Stimulated activated CD4-positive, alpha-beta T cell treated with anti-CD3 and anti-CD28 coated beads, Interleukin-12 subunit alpha, Interleukin-12 subunit beta, amount 100 ng/mL, for 48 hours (primary cell): ENCODE measurements at places on chromosomes 6 and 20.

GRCh38 chr20:48930035-48930434 lies 8.5 kb downstream of the ARFGEF2 start:
- DNase-seq, result no peak

DNA sequence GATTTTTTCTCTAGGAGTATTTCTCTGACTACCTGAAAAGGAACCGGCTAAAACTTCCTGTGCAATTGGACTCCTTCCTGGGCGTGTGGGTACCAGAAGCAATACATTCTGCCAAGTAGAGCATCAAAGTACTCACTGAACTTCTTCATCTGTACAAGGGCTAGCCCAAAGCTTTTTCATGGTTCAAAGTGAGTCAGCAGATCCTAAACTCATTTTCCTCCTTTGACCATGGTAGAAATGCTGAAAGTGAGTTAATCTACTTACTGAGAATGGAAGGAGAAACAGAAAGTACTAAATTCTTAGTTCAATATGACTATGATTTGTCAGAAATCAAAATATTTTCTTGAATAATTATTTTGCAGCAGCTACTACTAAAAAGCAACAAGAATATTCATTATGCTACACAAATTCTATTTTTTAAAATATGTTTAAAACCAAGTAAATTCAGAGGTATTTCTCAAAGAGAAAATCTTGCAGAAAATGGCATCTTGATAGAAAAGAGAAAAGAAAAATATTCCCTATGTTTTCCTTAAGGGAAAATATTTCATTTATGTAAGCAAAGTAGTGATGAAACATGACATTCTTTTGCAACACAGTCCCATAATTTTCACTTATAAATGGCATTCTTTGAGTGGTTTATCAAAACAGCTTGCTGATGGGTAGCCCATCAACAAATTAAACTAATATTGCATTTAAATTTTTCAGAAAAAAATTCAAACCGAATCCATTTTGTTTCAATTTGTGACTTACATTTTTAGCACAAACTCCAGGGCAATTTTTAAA lies 3.7 kb upstream of the BEND6 start:
- DNase-seq, result no peak

GRCh38 chr6:95087394-95088097 lies 489.8 kb upstream of the MANEA start:
- no peak for DNase-seq

DNA sequence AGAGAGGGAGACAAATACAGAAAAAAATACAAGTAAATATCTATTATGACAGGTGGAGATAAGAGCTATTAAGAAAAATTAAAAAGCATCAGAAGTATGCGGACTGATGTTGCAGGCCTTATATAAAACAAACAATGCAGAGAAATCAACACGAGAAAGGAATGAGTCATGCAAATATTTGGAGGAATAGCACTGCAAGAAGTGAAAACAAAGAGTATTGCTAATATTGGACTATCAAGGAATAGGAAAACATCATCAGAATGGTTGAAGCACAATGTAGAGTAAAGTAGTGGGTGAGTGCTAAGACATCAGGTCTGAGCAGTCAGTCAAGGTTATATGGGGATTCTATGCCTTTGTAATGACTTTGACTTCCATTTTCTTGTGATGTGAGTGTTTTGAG lies 657.5 kb upstream of the GJE1 start:
- DNase-seq, result no peak

DNA sequence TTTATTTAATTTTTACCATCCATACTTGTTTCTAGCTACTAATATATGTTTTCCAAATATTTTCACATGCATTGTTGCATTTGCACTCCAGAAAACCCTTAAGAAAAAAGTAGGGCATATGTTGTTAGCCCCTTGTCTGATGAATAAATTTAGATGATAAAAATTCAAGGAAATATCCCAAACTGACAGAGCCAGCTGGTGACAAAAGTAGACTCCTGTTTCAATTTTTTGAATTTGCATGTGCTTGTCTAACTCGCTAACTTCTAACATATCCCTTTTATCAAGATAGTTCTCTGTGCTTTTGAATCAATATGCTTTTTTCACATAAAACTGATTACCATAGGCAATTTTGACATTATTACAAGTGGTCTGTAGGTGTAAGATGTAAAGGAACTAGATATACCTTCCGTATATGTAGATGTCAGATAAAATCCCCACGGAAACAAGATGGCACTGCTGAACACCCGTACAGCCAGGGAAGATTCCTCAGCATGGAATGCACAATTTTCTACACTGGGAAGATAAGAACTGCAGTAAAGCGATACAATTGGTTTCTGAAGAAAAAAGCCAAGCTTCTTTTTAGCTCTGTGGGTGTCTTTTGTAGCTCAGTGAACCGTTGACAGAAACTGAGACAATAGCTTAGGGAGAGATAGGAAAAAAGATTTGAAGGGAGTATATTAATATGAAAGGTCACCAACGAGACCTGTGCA lies 437.6 kb upstream of the RNF217 start:
- no peak for DNase-seq

DNA sequence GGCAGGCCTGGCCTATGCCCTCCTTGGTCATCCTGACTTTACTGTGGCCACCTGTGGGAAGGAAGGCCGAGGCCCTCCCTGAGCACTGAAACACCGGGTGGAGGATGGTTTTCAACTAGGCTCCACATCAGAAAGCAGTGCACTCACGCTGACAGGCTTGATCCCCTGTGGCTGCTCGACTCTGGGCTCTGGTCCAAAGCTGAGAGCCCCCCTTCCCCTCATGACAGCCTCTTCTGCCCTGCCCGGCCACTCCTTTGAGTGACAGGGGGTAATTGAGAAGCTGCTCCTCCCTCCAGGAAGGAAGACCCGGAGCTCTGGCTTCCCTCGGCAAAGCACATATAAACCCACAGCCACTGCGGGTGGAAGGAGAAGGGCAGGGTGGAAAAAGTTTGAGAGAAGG lies 43.6 kb downstream of the MUC22 start:
- DNase-seq, result no peak

DNA sequence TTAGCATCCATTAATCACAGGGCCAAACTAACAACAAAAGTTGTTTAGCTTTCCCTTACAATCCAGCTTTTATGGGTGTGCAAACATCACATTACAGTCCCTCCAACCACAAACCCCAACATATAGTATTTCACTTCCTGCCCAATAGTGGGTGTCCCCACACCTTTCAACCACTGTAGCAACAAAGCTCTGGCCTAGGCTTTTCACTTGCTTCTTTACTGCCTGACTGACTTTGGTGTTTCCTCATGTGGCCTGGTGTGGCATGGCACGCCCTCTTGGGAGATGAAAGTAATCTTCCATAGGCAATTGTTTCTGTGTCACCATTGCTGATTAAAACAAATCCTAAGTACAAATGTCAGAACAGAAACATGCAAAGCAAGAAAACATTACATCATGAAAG lies 46.3 kb downstream of the MCM8 start:
- DNase-seq, result no peak

DNA sequence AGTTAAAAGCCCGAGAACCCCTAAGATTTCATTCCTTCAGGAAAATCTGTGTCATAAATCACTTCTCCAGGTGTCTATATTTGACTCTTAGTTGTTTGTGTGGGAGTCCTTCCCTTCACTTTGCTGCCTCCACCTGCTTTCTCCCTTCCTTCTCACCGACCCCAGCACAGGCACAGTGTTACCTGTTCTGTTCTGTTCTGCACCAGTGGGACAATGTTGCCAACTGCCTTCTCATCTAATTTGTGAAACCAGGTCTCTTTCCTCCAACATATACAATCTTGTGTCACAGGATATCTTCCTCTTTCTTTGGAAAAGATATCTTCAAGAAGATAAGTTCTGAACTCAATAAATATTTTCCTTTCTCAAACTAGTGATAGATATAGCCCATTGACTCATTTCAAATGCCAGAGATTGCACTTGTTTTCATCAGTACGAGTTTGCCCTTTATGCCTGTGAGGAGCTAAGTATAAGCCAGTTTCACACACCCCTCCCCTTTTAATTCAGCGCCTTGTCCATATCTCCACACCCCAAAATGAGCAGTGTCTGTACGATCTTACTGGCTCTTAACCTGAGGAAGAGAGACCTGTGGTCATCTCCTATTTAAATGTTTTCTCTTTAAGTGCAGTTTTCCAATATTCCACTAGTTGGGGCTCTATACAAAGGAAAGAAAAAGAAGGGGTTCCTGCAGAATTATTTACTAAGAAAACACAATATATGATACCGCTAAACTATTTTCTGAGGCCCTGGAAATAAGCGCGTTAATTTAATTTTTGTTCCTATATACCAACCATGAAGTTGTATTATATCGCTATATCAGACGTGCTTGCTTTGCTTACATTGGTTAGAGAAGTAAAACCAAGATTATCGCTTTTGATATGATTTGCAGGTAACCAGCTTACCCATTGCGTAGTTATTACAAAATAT lies 81.6 kb upstream of the PREP start:
- no peak for DNase-seq

- no peak for DNase-seq
These were observed 3.2 kb downstream of the DEF6 start for GRCh38 chr6:35300848-35301247.

GRCh38 chr6:141056945-141057625 lies 1075.6 kb upstream of the GJE1 start:
- no peak for DNase-seq

DNA sequence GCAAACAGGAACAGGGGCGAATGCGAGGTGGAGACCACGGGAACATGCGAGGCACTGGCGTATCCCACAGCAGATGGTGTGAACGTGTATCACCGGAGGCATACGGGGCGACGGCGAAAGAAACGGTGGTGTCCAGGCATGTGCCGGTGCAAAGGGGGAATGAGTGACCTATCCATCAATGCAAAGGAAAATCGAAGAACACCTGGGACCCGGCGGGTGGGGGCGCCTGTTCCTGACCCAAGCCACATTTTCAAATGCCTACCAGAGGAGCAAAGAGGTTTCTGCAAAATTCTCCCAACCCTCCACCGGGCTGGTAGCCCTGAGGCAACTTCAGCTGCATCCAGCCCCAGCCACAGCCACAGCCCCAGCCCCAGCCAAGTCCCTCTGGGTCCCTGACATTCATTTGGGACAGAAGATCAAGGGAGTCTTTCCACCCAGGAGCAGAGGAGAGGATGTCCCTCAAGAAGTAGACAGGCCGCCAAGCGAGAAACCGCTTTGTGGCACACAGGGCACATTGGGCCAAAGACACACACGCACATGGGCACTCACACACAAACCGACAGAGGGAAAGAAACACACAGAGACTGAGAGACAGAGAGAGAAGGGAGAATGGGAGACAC lies 164.0 kb upstream of the ZNF337 start:
- no peak for DNase-seq

DNA sequence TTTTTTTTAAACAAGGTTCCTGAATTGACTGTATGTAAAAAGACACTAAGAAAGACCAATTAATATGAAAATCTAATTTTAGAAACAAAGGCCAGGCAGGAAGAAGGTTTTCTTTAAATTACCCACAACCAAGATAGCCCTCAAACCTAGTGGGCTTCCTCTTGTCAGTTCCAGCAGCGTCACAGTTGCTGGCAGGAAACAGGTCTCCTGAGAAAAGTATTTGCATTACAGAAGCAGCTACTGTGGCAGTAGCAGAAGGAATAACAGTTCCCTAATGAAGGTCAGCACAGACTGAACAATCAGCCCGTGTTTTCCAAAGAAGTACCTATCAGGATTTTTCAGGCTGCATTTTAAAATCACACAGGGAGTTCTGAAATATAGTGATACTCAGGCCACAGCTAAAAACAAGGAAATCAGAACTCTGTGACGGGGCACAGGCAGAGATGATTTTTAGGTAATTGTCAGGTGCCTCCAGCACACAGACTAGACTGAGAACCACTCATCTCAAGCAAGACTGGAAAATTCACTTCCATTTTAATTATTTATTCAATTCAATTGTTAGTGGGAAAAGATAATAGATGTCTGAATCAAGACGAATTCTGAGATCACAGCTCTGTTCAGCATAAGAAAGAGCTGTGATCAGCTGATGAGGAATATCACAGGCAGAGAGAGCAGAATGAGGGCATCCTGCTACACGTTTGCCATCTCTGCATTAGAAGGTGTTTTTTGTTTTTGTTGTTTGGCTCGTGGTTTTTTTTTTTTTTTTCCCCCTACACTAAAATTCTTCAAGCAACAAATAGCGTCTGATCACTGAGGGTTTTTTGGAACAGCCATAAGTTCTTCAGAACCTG lies 230.5 kb upstream of the KHDRBS2 start:
- DNase-seq, result no peak

DNA sequence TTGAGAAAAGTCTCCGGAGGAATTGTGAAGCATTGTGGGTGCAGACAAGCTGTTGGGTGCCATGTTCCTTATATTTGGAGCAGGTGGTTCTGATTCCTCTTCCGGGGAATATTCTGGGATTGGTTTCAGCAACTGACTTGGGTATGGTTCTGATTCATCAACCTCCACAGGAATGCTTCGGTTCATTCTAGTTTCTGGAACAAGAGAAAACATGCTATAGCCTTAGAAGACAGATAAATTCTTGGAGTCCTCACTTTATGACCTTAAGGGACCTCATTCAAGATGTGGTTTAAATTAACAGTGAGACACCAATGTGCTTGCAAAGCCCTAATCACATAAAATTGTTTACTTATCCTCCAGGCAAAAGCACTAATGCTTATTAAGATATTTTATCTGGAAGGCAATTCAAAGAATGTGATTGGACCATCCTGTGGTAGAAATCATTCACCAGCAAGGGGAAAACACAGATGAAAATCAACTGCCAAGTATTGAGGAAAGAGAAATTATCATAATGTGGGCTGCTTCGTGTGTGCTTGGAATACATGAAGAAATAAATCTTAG lies 13.7 kb downstream of the TRAF3IP2 start:
- no peak for DNase-seq

GRCh38 chr6:14804785-14805210 lies 441.1 kb upstream of the JARID2 start:
- no peak for DNase-seq

DNA sequence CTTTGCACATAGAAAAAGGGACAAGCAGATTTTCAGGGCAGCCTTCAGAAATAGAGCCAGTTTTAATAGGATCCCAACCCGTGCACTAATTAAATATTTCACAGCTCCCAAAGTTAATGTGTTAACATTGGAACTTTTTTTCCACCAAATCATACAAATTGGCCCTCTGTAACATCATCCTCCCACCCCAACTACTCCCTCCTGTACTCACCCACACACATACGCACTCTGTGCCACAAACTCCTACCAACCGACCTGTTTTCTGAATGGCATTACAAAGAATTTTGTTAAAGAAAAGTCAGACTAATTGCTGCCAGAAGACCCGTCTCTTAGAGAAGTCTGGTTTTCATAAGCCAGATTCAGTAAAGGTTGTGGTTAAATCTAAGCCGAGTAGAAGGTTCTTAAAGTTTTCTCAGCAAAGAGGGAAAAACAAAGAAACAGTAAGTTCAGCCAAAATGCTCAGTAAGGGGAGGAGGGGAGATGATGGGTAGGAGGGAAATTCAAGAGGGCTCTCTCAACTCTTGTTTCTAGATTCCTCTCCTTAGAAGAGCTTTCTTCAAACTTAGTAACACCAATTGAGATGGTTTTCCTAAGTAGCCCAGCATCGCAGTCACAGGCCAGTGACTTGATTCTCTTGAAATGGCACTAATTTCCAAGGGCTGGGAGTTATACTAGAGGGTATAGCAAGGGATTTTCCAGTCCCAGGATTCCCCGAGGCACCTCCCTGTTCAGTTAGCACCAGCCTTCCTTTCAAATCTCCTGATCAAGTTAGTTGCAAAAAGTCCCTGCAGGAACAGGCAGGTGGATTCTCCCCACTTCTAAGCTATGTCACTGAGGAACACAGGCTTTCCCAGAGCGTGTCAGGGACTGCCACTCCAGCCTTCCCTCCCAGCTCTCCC lies 27.9 kb downstream of the TFAP2A start:
- no peak for DNase-seq

- no peak for DNase-seq
These were observed 400.9 kb downstream of the TAF4 start for GRCh38 chr20:61664556-61665320.

- no peak for DNase-seq
These were observed 38.0 kb downstream of the SLC9A8 start for GRCh38 chr20:49850463-49851230.
